ENCODE measurements at places on chromosomes 5 and 9.

DNA sequence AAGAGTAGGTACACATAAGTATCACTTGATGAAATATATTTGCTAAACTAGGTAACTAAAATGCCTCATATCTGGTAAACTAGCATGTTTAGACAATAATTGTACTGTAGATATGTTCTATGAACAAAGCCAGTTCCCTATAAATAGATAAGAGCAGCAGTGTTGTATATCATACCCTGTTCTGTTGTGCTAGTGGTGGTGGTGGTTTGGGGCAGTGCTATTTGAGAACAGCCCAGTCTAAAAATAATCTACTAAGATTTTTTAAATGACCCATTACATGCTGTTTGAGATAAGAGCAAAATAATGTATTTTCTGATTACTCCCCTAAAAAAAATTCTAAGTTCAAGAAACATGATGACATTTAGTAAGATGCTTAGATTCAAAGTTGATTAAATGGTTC lies 829.2 kb upstream of the DMAC1 start:
- no peak for DNase-seq

GRCh38 chr5:123398058-123398733 lies 25.0 kb downstream of the CEP120 start:
- no peak for DNase-seq

DNA sequence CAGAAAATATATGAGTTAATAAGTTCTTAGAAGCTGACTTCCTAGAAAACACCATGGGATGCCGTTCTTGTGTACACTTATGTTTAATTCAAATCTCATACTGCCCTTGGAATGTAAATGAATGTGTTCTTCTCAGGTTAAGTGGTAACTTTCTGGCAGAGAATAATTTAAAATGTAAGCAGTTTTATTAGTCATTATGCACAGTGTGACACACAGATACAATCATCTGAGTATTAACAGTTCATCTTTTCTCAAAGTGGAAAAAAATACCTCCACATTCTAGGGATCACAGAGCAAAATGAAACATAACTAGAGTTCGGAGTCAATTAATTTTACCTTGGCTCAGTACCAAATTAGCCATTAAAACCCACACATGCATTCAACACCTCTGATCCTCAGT lies 508.1 kb downstream of the CDH9 start:
- DNase-seq: no peak

DNA sequence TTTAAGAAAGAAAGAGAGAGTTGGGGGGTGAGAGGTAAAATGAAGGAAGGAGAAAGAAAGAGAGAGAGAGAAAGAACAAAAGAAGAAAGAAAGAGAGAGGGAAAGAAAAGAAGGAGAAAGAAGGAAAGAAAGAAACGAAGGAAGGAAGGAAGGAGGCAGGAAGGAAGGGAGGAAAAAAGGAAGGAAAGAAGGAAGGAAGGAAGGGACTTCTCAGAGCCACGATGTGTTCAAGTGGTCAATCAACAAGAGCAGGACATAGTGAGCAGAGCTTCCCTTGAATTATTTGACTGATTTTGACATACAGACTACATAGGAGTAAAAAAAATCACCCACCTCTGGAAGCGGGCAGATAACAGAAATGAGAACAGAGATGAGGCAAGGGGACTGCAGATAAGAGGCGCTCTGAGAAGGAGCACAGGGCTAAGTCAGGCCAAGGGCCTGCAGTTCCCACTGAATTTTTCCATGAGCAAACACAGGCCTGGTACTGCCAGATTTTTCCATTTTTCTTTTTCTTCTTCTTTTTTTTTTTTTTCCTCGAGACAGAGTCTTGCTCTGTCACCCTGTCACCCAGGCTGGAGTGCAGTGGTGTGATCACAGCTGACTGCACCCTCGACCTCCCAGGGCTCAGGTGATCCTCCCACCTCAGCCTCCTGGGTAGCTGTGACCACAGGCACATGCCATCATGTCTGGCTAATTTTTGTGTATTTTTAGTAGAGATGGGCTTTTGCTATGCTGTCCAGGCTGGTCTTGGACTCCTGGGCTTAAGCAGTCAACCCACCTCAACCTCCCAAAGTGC lies 77.7 kb upstream of the IL17B start:
- DNase-seq: no peak

- no peak for DNase-seq
Measured at GRCh38 chr5:92941806-92942205, 639.2 kb downstream of the NR2F1-AS1 start.

GRCh38 chr5:72228960-72229359 lies 91.1 kb downstream of the MRPS27 start:
- DNase-seq: no peak

GRCh38 chr5:143836161-143836725 lies 24.3 kb downstream of the HMHB1 start:
- DNase-seq: no peak

DNA sequence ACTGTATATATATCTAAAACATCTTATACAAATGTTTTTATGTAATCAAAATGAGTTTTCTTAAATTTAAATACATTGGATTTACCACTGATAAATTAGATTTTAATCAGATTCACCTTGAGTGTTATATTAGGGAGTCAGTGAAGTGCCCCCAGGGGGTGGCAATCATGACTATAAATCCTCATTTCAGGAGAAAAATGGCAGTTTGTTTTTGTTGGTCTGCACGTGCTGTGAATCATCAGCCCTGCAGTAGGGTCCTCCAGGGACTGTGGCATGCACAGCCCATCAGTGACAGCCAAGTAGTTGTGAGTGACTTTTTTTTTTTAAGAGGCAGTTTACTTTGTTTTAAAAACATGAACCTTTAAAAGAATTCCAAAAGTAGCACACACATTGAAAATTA lies 65.2 kb downstream of the ZSWIM6 start:
- no peak for DNase-seq

- no peak for DNase-seq
Measured at GRCh38 chr9:36878986-36879982, 154.8 kb downstream of the PAX5 start.

GRCh38 chr5:9483243-9483642 lies 62.6 kb downstream of the SEMA5A start:
- no peak for DNase-seq

DNA sequence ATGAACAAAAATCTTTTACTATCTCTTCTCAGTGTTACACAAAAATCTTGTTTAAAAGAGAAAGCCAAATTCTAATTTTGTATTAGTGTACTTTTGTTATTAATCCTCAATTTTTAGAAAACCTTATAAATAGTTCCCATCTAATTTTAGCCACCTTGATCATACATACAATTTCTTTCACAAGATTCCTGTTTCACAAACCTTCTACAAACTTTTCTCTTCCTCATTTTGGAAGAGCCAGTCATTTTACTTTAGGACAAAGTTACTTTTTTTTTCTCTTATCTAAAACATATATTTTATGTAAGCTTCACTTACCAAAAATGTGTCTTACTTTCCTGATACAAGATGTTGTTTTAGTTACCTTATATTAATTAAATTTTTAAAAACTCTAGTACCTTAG lies 161.3 kb downstream of the YIPF5 start:
- no peak for DNase-seq

- no peak for DNase-seq
Measured at GRCh38 chr9:16312116-16312515, 558.4 kb downstream of the BNC2 start.

DNA sequence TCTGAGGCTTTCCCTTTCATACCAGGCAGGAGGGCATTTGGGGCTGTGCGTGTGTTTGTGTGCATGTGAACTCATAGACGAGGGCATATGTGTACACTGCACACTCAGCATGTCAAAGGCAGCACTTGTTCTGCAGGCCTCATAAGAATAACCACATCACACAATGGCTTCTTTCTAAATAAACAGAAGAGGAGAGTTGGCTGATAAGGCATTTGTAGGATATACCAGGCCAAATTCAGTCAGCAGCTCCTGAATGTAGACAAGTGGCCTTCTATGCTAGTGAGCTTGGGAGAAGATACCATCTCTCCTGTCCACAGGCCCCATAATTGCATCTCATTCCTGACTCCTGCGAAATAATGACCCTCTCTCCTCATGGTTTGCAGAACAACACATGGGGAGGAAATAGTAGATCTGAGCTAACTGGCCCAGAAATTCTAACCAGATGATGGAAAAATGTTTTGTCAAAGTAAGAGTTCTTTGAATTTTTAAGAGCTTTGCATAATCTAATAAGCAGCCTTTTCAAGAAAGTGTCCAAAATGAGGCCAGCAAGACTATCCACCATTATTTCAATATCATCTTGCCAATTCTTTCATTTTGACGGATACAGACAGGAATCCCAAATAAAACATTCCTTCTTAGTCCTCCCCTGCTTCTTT lies 60.5 kb upstream of the GAS1 start:
- DNase-seq: no peak

DNA sequence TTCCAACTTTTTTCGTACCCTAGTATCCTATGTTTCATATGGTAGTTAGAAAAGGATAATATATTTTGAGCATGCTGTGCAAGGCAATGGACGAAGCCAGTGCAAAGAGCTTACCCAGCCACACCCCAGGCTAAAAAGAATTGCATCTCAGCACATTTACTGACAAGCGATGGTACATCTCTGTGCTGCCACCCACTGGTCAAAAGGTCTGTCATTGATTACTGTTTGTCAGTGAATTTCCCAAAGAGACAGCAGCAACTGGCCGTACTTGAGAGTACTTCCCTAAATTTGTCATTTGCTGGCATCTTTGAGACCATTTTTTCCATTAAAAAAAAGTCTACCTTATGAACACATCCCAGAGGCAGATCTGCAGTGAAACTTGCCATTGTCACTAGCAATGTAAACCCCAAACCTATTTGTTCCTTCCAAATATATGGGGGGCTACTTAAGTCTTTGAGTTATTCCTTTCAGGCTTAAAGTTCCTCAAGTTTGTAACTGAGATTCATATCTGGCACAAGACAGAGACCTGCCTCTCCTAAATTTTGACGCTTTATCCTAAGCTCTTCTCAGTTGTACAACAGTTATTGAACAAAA lies 184.3 kb downstream of the CTNND2 start:
- DNase-seq: no peak
